Upper lobe of right lung (tissue), 1 donor: ENCODE measurements at places on chromosomes 13 and 19.

DNA sequence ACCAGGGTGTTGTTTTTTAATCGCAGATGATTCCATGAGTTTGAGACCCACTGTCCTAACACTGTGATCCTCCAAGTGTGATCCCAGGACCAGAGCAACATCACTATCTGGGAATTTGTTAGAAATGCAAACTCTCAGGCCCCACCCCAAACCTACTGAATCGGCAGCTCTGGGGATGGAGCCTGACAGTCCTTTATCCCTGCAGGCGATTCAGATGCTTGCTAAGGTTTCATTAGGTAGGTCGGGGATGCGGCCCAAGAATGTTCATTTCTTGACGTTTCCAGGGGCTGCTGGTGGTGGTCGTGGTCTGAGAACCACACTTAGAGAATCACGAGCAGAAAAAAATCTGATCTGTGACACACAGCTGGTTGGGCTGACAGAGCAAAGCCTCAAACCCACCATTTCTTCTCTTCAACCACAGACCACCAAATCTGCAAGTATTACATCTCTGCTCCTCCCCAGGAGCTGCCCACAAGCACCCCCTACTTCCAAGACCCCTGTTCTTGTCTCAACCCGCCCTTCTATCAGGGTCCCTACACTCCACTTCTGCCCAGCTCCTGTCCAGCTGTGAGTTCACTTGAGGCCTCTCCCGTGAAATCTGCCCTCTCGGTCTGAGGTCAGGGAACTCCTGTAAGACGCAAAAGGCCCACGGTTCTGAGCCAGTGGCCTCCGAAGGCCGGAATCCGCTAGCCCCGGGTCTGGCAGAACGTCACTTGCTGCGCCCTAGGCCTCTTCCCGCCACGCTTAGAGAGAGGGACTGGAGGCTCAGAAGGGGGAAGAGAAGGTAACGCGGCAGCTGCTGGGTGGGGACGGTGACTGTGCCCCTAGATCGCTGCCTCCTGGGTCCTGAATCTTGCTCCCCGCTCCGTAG is 1.1 kb upstream of the FARP1 start:
- no peak for DNase-seq

GRCh38 chr13:45108716-45109101 is 11.6 kb upstream of the GTF2F2 start:
- DNase-seq = no peak

GRCh38 chr19:8075158-8076074 is 22.9 kb downstream of the CCL25 start:
- no peak for DNase-seq

GRCh38 chr19:38922482-38922881 is 8.1 kb downstream of the SARS2 start:
- no peak for DNase-seq
